ENCODE measurements at places on chromosomes 2 and 18.

DNA sequence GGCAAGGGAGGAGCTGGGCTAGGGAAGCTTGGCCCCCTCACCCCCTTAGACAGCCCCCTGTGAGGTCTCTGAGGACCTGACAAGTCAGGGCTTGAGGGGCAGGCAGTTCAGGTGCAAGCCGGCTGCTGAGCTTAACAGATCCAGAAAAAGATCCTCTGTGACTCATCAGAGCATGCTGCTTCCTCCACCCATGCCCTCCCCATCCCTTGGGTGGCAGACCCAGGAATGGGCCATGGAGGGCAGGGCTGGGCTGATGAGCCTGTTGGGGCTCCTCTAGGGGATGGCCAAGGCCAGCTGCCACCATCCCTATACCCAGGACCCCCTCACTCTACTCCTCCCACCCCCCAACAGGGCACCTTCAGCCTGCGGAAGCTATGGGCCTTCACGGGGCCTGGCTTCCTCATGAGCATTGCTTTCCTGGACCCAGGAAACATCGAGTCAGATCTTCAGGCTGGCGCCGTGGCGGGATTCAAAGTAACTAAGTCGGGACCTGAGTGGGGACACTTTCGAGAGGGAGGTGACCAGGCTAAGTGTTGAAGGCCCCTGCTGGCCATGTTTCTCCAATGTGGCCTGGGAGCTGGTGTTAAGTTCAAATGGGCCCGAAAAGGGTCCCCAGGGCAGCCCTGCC lies 1.9 kb downstream of the SLC11A1 start:
- peak; percentile 77 for DNase-seq

- DNase-seq, result no peak
Measured at GRCh38 chr2:7766978-7767565, 849.9 kb downstream of the RNF144A start.

- DNase-seq, result no peak
Measured at GRCh38 chr2:231525248-231526163, 4.7 kb downstream of the NMUR1 start.

- no peak for DNase-seq
Measured at GRCh38 chr2:70984228-70984575, 5.8 kb downstream of the ANKRD53 start.

DNA sequence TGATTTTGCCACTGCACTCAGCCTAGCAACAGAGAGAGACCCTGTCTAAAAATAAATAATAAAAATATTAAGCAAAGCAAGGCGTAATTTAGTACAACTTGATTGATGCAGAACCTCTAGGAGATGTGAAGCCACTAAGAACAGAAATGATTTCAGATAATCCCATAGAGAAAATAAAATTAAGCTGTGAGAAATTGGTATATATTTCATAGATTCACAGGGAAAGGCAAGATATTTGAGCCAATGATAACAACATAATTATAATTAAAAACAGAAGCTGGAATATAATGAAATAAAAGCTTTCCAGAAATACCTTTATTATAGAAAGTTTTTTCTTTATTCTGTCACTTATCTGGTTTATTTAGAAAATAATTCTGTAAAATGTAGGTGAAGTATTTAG lies 88.9 kb upstream of the GULP1 start:
- DNase-seq, result no peak

DNA sequence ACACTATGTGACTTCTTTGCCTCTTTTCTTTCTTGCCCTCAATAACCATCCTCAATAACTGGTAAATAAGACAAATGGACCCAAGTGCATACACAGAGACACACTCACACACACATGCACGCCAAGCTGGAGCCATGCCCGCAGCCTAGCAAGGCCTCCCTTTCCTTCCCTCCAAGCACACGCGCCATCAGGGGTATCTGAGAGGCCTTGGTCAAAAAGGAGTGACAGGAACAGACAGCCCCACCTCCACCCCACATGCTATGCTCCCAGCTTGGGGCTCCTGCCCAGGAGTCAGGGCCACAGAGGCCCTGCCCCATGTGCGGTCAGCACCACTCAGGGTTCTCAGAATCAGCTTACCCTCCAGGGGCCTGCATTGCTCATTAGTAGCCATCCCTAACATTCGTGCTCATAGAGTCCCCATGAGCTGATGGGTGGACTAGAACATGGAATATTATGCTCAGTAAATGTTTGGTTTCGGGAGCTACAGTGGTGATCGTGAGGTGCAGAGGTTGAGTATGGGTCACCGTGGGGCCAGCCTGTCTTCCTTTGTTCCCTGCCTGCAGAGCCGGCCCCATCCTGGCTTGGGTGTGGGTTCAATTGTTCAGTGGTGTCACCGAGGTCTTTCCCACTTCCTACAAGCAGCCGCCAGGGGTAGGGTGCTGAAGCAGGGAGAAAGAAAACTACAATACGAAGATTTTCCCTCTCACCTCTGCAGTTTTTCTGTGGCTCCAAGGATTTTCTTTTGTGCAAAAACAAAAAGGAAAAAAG lies 158.2 kb upstream of the RAB12 start:
- DNase-seq, result no peak

- peak; percentile 96 for DNase-seq
Measured at GRCh38 chr18:45166341-45166835, 448.9 kb upstream of the SLC14A2 start.

DNA sequence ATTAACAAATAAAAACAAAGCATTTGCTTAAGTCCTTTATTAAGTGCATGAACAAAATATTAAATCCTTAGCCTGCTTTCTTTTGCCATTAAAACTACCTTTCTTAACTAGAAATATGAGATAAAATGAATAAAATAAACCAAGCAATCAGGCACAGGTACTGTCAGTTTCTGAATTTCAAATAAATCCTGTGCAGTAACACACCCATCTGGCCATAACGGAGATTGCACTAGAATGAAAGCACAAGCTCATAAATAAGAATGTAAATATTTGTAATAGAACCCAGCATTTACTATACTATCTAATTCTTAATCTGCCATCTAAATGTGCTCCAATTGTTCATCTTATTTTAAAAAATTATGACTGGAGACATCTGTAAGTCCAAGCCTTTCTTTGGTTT lies 31.9 kb downstream of the PRKRA start:
- DNase-seq, result peak; percentile 45

- no peak for DNase-seq
Measured at GRCh38 chr2:160731856-160732255, 238.2 kb upstream of the RBMS1 start.

DNA sequence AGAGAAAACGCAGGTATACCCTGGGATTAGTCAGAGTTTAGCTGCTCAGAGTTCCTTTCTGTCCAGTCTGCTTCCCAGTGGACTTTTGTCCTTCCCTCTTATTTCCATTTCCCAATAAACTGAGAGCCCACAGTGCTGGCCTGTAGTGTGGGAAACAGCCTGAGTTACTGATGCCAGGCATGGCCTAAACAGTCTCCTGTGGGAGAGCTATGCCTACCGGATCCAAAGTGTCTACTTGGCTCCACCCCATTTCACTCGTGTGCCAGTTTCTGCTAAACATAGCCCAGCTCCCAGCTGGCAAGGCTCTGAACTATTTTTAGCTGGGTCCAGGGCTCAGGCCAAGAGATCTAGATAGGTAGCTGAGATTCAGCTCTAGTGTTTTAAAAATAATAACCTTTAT lies 15.6 kb upstream of the PPP1CB start:
- DNase-seq, result no peak

GRCh38 chr2:135037831-135038230 lies 9.4 kb downstream of the MAP3K19 start:
- DNase-seq, result no peak

DNA sequence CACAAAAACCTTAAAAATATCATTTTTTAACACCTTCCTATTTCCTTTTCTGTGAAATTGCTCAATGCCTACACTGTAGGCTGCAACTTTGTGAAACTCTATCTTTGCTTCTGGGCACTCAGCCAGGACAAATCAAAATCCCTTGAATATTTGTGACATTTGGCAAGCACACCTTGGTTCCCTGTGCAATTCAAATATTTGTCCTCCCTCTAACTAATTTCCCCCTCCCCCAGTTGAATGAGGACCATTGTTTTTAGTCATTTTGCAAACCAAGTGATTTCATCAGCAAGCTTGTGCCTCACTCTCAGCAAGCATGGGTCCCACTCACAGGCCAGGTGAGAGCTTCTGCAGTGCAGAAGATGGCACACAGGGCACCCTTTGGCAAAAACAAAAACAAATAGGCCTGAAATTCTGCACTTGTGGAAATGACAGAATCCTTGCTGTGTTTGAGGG lies 541.5 kb downstream of the CNTNAP5 start:
- no peak for DNase-seq

GRCh38 chr2:63890678-63891077 lies 49.0 kb downstream of the UGP2 start:
- no peak for DNase-seq

DNA sequence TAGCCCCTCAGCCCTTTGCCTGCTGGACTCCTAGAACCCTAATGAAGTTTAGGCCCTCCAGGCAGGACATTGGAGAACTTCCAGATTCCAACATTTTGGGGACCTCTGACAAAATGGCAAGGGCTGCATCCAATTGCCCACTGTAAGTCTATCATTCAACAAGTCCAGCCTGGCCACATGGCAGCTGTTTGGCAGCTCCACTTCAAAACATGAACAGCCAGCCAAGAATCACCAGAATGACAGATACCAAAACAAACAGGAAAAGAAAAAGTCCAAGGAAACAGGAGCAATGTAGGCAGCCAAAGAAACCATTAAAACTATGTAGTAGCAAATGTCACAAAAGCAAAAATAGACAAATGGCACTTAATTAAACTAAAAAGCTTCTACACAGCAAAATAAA lies 25.5 kb downstream of the SLC4A5 start:
- no peak for DNase-seq

DNA sequence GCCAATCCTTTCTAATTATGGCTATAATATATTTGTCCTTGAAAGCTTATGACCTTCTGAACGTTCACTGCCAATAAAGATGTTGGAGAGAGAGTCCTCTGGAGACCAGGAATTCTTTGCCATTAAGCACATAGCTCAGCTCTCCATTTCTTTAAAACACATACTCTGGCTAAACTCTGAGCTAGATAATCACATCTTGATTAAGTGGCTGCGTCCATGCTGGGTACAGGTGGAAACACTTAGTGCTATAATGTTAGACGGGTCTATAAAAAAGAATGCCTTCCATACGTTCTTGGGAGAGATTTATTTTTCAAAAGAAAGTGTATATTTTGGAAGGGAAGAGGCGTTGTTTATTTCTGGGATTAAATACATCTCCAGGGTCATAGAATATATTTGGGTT lies 314.5 kb downstream of the LPIN1 start:
- no peak for DNase-seq

- DNase-seq, result no peak
Measured at GRCh38 chr2:136310005-136310495, 192.1 kb upstream of the CXCR4 start.

- peak; percentile 75 for DNase-seq
Measured at GRCh38 chr2:73163483-73164367, 38.6 kb upstream of the NOTO start.

- DNase-seq, result no peak
Measured at GRCh38 chr2:18578033-18578432, 11.3 kb downstream of the NT5C1B start.

- no peak for DNase-seq
Measured at GRCh38 chr2:236918545-236918944, 167.1 kb upstream of the COPS8 start.

GRCh38 chr18:73254564-73254963 lies 386.8 kb upstream of the NETO1 start:
- no peak for DNase-seq

- peak; percentile 29 for DNase-seq
Measured at GRCh38 chr2:95531254-95531771, 46.8 kb upstream of the TRIM43B start.

GRCh38 chr2:176637486-176638166 lies 368.4 kb downstream of the MTX2 start:
- peak; percentile 21 for DNase-seq

- no peak for DNase-seq
Measured at GRCh38 chr18:35661483-35662146, 80.1 kb downstream of the GALNT1 start.

GRCh38 chr2:231296401-231296974 lies 98.1 kb downstream of the ARMC9 start:
- no peak for DNase-seq

- DNase-seq, result no peak
Measured at GRCh38 chr2:217839073-217839749, 163.6 kb downstream of the TNS1 start.

DNA sequence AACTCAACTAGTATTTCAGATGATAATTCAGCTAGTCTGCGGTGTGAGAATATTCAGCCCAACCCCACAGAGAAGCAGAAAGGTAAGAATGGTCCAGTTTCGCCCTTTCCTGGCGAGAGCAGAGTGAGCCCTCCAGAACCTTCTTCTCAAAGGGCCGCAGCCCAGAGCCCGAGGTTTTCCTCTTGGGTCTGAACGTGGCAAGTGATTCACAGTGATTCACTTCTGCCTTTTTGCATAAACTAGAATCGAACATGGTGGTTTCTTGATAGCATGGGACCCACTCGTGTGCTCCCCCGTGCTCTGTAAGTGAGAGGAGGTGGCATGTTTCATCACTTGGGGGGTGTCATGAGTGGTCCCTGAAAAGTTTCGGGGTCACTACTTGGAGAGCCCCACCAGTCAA lies 24.2 kb downstream of the TRAF3IP1 start:
- peak; percentile 11 for DNase-seq

DNA sequence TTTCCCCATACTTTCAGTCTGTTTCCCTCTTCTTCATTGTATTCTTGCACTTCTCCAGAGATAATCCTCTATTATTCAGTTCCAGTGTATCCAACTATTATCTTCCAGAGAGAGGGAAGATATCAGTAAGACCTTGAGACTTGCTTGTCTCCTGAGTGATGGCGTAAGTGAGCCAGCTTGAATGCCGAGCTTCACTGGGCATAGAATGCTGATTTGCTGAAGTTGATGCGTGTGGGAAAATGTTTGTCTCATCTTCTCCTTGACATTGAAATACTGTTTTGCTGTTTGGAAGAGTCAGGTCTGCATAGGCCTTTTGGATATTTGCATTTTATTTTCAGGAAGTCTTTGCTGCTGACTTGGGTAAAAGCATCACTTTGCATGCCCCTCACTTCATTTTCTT lies 41.1 kb upstream of the MGAT5 start:
- DNase-seq, result no peak

GRCh38 chr2:209456489-209456888 lies 32.6 kb downstream of the MAP2 start:
- DNase-seq, result no peak

GRCh38 chr2:17282826-17283225 lies 235.4 kb downstream of the RAD51AP2 start:
- DNase-seq, result no peak

DNA sequence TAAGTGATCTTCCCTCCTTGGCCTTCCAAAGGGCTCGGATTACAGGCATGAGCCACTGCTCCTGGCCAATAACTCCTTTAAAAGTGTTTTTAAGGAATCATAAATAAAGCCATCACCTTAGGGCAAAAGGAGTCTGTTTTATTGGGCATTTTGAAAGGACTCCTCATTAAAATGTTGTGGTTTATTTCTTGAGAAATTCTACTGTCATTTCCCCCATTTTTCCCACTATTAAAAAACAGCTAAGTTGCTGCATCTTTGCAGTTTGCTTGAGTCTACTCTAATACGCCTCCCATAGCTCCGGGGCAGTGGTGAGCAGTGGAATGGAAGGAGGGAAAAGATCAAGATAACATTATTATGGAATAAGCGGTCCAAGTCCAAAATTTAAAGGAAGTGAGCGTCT lies 293.2 kb downstream of the PIEZO2 start:
- no peak for DNase-seq
